ENCODE measurements at places on chromosomes 2 and 18. TPM values are rescaled to one million over a fixed set of nuclear protein-coding genes. Genes with fewer than 3 reads are reported as not detected.

DNA sequence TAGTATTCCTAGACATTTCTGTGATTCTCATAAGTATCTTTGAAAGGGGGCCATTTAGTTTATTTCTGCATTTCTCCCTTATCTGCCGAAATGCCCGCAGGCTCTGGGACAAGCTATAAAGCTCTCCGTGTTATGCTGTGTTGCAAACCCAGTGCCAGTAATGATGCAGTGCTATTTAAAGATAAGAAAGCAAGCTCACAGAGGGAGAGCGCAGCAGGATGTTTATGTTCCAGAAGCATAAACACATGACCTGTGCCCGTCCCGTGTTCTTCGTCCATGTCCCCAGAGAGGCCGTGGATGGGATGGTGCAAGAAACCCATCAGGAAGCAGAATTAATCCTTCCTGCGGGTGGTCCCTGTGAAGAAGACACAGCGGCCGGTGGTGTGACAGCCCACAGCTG, 99.4 kb downstream of the NEDD4L start:
- no peak overlapping the region for H3K27ac ChIP-seq
- H3K27me3 ChIP-seq: no peaks in the 10 kb centered on the region
- H3K36me3 ChIP-seq: no peaks in the 10 kb centered on the region
- H3K4me3 ChIP-seq: no peak overlapping the region
- no peak for DNase-seq

ZNF521 gene
- not detected for total RNA-seq

GRCh38 chr2:110677080-110677479, 783 bp downstream of the BUB1 start:
- H3K4me3 ChIP-seq: peak overlapping the region; percentile 84
- no peaks in the 10 kb centered on the region for H3K27me3 ChIP-seq
- peak; percentile 6 for DNase-seq
- peaks cover 22% of the 10 kb centered on the region for H3K4me1 ChIP-seq
- H3K27ac ChIP-seq: no peak overlapping the region
- no peaks in the 10 kb centered on the region for H3K36me3 ChIP-seq

- H3K4me1 ChIP-seq: no peaks in the 10 kb centered on the region
- peaks cover 10% of the 10 kb centered on the region for H3K36me3 ChIP-seq
- no peak overlapping the region for H3K4me3 ChIP-seq
- H3K27me3 ChIP-seq: no peaks in the 10 kb centered on the region
- DNase-seq: no peak
- H3K27ac ChIP-seq: no peak overlapping the region
Observed at GRCh38 chr2:19332503-19332902, 25.9 kb downstream of the OSR1 start.

- peaks cover 35% of the 10 kb centered on the region for H3K4me1 ChIP-seq
- DNase-seq: peak; percentile 88
- no peak overlapping the region for H3K4me3 ChIP-seq
Observed at GRCh38 chr18:35407871-35408481, 30.8 kb upstream of the ZNF396 start.

APLF gene
- 4.0 TPM for total RNA-seq

- no peaks in the 10 kb centered on the region for H3K27me3 ChIP-seq
- no peak for DNase-seq
- H3K4me1 ChIP-seq: peaks cover 43% of the 10 kb centered on the region
- no peaks in the 10 kb centered on the region for H3K36me3 ChIP-seq
Observed at GRCh38 chr2:163670929-163671328, 64.9 kb downstream of the FIGN start.

- no peaks in the 10 kb centered on the region for H3K36me3 ChIP-seq
- H3K27ac ChIP-seq: no peak overlapping the region
- no peak for DNase-seq
- H3K4me1 ChIP-seq: peaks cover 7% of the 10 kb centered on the region
- no peak overlapping the region for H3K4me3 ChIP-seq
Observed at GRCh38 chr18:3111523-3112240, 98.7 kb upstream of the LPIN2 start.

DNA sequence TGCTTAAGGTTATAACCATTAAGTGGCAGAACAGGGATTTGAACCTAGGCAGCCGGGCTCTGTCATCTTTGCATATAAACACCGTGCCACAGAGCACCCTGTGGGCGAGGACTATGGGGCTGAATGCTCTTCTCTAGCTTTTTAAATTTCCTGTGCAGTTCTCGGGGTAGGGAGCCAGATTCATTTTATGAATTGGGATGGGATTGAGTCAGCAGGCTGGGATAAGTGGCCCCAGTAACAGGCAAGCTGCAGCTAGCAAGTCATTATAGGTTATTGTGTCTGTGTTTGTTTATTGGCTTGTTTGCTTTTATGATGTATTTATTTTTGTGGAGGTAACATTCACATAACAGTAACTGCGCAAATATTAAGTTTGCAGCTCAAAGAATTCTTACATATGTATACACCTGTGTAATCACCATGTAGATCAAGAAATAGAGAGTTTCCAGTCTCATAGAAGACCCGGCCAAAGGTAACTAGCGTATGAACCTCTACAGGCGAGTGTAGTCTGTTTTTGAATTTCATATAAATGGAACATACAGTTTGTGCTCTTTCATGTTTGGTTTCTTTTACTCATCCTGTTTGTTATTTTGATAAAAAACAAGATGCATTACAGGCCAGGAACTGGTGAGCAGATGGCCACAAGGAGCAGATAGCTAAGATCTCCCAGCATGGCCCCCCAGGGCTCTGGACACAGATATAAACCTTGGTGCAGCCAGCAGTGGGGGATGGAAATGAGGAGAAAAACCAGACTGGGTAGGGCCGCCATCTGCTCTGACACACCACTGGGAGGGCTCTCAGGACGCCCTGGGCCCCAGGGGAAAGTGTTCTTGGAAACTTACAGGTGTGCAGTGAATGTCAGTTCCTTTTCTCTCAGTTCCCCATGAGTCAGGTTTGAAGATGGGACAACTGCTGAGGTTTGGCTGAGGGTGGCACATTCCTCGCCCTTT, 49.2 kb upstream of the GPR155 start:
- no peak for DNase-seq
- no peaks in the 10 kb centered on the region for H3K36me3 ChIP-seq
- no peak overlapping the region for H3K27ac ChIP-seq
- no peak overlapping the region for H3K4me3 ChIP-seq

HOXD4 gene
- not detected for total RNA-seq

DNA sequence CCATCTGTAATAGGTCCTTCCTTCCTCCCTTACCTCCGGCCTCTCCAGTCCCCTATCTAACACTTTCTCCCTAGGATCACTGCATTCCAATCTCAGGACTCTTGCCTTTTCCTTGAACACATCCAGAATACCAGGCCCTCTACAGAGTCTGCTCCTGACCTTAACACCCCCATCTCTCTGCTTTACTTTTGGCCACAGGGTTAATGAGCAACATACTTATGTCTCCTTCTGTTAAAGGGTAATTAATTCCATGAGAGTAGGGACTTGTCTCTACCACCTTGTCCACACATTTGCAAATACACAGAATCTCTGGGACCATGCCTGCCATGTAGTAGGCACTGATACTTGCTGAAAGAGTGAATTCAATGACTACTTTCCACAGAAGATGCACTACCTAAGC, 94.9 kb downstream of the COBLL1 start:
- peaks cover 14% of the 10 kb centered on the region for H3K4me1 ChIP-seq
- no peaks in the 10 kb centered on the region for H3K27me3 ChIP-seq
- no peak overlapping the region for H3K27ac ChIP-seq
- no peak for DNase-seq

SERPINB4 gene
- not detected for total RNA-seq

GRCh38 chr2:196101325-196101991, 32.8 kb upstream of the DNAH7 start:
- no peaks in the 10 kb centered on the region for H3K27me3 ChIP-seq
- H3K4me3 ChIP-seq: no peak overlapping the region
- H3K4me1 ChIP-seq: no peaks in the 10 kb centered on the region
- H3K36me3 ChIP-seq: no peaks in the 10 kb centered on the region
- no peak overlapping the region for H3K27ac ChIP-seq
- DNase-seq: no peak

GRCh38 chr2:143157418-143157817, 28.2 kb downstream of the ARHGAP15 start:
- peaks cover under 1% of the 10 kb centered on the region for H3K4me1 ChIP-seq
- H3K27ac ChIP-seq: no peak overlapping the region
- no peaks in the 10 kb centered on the region for H3K36me3 ChIP-seq
- DNase-seq: no peak
- peaks cover 22% of the 10 kb centered on the region for H3K27me3 ChIP-seq
- no peak overlapping the region for H3K4me3 ChIP-seq

ECEL1 gene
- total RNA-seq: not detected

DNA sequence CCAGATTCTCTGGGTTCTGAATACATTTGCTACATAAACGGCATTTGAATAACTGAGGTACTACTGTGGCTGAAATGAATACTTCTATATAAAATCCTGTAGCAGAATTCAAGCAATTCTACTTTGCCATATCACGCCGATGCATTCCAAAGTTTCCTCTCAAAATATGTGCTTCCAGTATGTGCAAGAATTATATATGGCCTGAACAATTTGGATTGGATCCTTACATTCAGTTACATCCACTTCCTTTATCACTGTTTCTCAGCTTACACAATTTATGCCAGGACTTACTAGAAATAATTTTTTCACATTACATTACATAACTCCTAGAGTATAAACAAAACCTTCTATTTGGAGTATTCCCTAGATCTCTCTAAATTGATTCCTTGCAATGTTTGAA, 46.3 kb upstream of the STAT4 start:
- DNase-seq: no peak
- no peak overlapping the region for H3K27ac ChIP-seq
- peaks cover 29% of the 10 kb centered on the region for H3K4me1 ChIP-seq
- H3K36me3 ChIP-seq: no peaks in the 10 kb centered on the region
- no peaks in the 10 kb centered on the region for H3K27me3 ChIP-seq

GRCh38 chr18:31776093-31776492, 15.4 kb upstream of the SLC25A52 start:
- DNase-seq: no peak
- H3K27me3 ChIP-seq: no peaks in the 10 kb centered on the region
- no peaks in the 10 kb centered on the region for H3K36me3 ChIP-seq
- H3K27ac ChIP-seq: no peak overlapping the region
- H3K4me3 ChIP-seq: no peak overlapping the region
- no peaks in the 10 kb centered on the region for H3K4me1 ChIP-seq

MTA3 gene
- 41.4 TPM for total RNA-seq

UGT1A3 gene
- not detected for total RNA-seq

DNA sequence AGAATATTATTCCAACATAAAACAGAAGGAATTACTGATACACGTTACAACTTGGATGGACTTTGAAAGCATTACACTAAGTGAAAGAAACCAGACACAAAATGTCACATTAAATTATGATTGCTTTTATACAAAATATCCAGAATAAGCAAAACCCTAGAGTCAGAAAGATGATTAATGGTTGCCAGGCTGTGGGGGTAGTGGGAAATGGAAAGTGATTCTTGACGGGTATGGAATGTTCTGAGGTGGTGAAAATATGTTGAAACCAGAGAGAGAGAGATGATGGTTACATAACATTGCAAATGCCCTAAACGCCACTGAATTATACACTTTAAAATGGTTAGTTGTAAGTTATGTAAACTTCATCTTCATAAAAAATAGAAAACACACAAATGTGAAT, 1057.2 kb upstream of the TMEFF2 start:
- no peak overlapping the region for H3K4me3 ChIP-seq
- H3K27me3 ChIP-seq: no peaks in the 10 kb centered on the region
- DNase-seq: peak; percentile 6
- no peaks in the 10 kb centered on the region for H3K36me3 ChIP-seq
- H3K27ac ChIP-seq: no peak overlapping the region

SP140 gene
- not detected for total RNA-seq

DNA sequence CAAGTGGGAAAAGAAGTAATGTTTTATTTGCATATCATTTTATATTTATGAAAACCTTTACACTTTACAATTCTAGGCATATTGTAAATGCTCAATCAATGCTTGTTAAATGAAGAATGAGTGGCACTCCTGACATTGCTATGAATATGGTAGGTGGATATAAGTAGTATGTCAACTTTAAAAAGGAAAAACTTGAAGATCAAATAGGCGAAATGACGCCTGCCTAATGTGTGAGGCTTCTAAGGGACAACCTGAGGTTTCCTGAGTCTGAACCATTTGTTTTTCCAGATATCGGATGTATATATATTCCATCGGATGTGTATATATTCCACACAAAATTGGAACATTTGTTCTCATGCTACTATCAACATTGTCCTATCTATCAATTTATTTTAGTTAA, 1.4 kb downstream of the STAT4 start:
- no peaks in the 10 kb centered on the region for H3K4me1 ChIP-seq
- no peak overlapping the region for H3K27ac ChIP-seq
- H3K4me3 ChIP-seq: no peak overlapping the region
- DNase-seq: no peak

ZNF142 gene
- 33.7 TPM for total RNA-seq

- H3K36me3 ChIP-seq: peaks cover 77% of the 10 kb centered on the region
- peaks cover 13% of the 10 kb centered on the region for H3K4me1 ChIP-seq
- DNase-seq: no peak
- no peak overlapping the region for H3K4me3 ChIP-seq
- peak overlapping the region; percentile 23 for H3K27ac ChIP-seq
Observed at GRCh38 chr2:173196080-173196479, 120.4 kb downstream of the MAP3K20 start.

GRCh38 chr18:50654658-50655550, 95.0 kb downstream of the MAPK4 start:
- H3K4me3 ChIP-seq: no peak overlapping the region
- H3K27me3 ChIP-seq: no peaks in the 10 kb centered on the region
- peaks cover 5% of the 10 kb centered on the region for H3K4me1 ChIP-seq
- no peak overlapping the region for H3K27ac ChIP-seq
- peak; percentile 30 for DNase-seq

- H3K4me1 ChIP-seq: peaks cover 16% of the 10 kb centered on the region
- no peak overlapping the region for H3K27ac ChIP-seq
- H3K36me3 ChIP-seq: no peaks in the 10 kb centered on the region
Observed at GRCh38 chr2:227703280-227703732, 14.5 kb downstream of the SLC19A3 start.

MC2R gene
- total RNA-seq: not detected

- H3K27ac ChIP-seq: no peak overlapping the region
- H3K27me3 ChIP-seq: peaks cover 27% of the 10 kb centered on the region
- no peak overlapping the region for H3K4me3 ChIP-seq
- no peaks in the 10 kb centered on the region for H3K36me3 ChIP-seq
- DNase-seq: no peak
Observed at GRCh38 chr2:177721818-177722567, 329.4 kb downstream of the AGPS start.

GRCh38 chr2:28628506-28628905, 123.1 kb upstream of the PPP1CB start:
- no peaks in the 10 kb centered on the region for H3K36me3 ChIP-seq
- no peak overlapping the region for H3K4me3 ChIP-seq
- no peak overlapping the region for H3K27ac ChIP-seq
- DNase-seq: no peak

SERPINB11 gene
- not detected for total RNA-seq

Measured in MCF 10A (cell line).